CD4-positive, alpha-beta T cell treated with Interleukin-15 for 4 hours (primary cell): ENCODE measurements at places on chromosomes 1 and 21.

GRCh38 chr1:101363891-101364318, 127.1 kb downstream of the S1PR1 start:
- no peak for DNase-seq

DNA sequence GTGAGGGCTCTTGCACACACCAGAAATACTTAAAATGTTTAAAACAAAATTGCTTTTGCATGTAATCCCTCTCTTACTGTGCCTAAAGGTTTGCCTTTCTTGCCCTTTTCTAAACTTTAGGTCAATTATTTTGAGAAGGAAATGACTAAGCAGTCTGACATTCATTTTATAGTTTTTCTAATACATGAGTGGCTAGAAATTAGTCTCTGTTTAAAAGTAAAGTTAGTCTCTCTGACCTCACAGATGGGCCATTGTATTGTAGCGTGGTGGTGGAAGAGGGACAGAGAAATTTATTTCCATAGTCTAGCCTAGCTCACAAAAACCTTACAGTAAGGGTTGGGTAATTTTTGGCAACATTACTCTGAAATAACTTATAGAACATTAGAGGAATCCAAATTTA, 3.6 kb upstream of the COL11A1 start:
- no peak for DNase-seq

DNA sequence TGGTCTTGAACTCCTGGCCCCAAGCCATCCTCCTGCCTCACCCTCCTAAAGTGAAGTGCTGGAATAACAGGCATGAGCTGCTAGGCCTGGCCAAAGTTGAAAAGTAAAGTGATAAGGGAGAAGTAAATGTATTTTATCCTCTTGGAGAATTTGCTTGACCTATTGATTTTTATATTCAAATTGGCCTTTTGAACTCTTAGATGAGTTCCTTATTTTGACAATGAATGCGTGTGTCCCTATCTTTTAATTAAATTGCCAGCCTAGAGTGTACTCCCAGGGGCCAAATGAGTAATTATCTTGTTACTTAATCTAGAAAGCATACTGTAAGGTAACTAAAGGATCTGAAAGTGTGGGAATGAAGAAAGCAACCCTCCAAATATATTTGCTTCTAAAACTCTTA, 11.4 kb downstream of the RNF11 start:
- no peak for DNase-seq

- DNase-seq = no peak
These were observed 46.2 kb upstream of the ZC3H11B start for GRCh38 chr1:219659005-219659600.

- DNase-seq = no peak
These were observed 103.0 kb upstream of the TSPAN2 start for GRCh38 chr1:115192200-115192767.

- no peak for DNase-seq
These were observed 498.1 kb downstream of the LMO4 start for GRCh38 chr1:87826681-87827251.

GRCh38 chr1:244654108-244655038, 1.4 kb downstream of the DESI2 start:
- DNase-seq = no peak

DNA sequence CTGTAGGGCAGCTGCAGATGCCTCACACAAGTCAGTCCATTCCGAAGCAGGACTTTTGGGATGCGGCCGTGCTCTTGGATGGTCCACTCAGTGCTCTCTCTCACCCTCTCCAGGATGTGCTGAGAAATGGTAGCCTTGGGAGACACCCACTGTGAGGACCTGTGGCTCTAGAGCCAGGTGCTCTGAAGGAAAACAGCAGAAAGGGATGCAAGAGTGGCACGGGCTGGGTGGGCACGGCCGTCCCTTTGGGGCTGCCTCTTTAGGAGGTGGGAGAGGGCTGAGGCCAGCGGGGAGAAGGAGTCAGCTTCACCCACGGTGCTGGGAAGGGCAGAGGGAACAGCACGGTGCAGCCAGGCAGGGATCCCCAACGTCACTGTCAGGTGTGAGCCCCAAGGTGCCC, 106.1 kb downstream of the RIPK4 start:
- DNase-seq = no peak

DNA sequence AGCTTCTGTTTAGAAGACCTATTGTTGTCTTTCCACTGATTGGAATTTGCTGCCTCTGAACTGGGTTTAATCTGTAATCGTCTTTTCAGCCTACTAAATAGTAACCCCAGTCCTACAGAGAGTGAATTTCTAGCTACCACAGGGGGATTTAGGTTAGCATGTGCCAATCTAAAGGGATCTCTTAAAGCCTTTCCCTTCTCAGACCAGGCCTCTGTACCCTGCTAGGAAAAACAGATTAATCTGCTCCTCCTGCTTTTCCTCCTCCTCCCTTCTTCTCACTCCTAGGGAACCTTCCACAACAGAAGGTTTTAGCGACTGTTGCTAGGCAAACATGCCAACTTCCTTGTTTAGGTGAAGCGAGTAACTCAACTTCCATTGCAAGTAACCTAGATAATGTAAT, 1.3 kb upstream of the RC3H1 start:
- no peak for DNase-seq

GRCh38 chr1:79122521-79122920, 116.0 kb upstream of the ADGRL4 start:
- DNase-seq = no peak

DNA sequence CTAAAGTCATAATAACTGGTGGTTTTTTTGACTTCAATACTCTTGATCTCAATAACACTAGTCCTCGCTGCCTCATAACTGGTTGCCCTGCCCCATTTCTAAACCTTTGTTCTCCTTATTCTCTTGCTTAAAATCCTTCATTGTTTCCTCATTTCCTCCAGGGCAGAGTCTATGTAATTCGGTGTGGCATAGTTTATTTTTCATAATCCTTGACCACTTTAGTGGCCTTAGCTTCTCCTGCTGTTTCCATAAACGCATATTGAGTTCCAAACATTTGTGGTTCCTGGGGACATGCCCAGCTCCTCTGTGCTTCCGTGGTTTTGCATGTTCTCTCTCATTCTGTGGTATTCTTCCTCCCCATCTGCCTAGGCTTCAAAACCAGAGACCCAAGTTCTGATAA, 19.0 kb upstream of the TLCD4 start:
- DNase-seq = no peak

DNA sequence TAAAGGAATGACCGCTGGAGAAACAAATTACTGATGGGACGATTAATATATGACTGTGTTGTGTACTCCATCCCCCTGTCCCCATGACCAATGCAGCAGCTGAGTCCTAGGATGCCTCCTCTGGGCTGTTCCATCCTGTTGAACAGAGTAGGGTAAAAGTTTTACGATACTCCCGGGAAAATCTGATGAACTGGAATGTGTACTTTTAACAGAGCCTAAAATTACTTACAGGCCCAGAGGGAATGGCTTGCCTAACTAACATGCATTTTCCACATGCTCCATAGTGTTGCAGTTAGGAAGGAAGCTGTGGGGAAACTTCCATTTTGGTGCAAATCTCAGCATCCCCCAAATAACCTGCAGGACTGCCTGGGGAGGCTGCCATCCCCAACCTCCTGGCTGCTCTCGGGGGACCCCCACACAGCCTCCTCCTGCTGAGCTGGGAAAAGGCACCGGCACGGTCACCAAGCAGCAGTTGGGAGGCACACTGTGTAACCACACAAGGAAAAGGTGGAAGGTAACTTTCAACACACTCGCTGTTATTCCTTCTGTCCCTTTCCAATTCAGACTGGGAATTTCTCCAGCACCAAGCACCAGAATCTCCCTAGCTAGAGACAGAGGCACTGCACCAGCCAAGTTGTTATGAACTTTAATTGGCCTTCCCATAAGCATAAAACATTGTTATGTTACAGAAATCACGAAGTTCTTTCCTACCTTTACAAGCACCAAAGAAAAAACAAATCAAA, 97.2 kb downstream of the BCAR3 start:
- no peak for DNase-seq

GRCh38 chr1:80248886-80249285, 1242.4 kb upstream of the ADGRL4 start:
- DNase-seq = no peak

DNA sequence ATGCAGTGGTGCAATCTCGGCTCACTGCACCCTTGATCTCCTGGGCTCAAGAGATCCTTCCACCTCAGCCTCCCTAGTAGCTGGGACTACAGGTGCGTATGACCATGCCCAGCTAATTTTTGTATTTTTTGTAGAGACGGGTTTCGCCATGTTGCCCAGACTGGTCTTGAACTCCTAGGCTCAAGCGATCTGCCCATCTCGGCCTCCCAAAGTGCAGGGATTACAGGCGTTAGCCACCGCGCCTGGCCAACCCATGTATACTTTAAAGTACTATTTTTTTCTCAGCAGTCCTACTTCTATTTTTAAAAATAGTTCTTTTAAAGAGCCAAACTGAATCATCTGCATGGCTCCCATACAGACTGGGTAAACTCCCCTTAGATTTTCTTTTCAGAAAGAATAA, 3.5 kb downstream of the STK40 start:
- DNase-seq = no peak

- peak; percentile 46 for DNase-seq
These were observed 772 bp downstream of the ADAM15 start for GRCh38 chr1:155051777-155052398.

DNA sequence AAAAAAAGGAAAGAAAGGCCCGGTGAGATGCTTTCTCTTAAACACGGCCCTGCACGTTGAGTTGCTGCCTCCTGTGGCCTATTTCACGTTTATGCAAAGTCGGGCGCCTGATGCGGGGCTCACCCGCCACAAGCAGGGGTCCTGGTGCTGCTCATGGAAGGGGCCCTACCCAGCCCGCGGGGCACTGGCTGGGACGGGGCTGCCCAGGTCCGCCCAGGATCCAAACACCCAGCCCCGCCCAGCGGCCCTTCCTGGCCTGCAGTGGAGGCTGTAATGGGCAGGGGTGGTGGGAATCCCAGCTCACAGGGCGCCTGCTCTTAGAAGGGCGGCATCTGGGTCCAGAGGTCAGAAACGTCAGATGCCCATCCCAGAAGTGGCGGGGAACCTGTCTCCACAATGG, 1.6 kb downstream of the COL6A2 start:
- DNase-seq = no peak

GRCh38 chr1:40877698-40878097, 15.5 kb upstream of the CITED4 start:
- no peak for DNase-seq

DNA sequence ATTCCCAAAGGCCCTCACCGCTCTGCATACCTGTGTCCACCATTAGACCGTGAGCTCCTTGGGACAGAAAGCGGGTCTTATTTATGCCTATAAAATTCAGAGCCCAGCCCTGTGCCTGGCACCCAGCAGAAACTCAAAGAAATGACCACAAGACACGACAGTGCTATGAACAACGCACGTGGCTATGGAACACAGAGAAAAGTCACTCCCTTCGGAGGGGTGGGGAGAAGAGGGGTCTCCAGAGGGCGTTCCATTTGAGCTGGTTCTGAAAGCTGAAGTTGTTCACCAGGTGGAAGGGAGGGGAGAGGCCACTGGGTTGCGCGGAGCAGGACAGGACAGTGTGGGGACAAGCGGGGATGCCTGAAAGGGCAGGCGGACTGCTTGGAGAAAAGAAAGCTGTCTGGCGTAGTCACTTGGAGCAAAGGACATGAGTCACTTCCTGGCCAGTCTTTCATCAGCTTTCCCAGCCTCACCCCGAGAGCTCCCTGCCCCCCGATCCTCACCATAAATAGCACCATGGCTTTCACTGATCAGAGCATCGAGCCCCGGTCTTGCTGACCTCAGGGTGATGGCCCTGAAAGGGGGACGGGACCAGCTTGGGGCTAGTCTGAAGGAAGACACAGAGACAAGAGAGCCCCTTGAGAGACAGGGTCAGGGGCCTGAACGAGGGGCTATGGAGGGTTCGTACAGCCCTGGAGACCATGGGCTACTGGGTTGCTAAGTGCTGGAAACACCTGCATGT, 28.5 kb downstream of the ECE1 start:
- DNase-seq = no peak

DNA sequence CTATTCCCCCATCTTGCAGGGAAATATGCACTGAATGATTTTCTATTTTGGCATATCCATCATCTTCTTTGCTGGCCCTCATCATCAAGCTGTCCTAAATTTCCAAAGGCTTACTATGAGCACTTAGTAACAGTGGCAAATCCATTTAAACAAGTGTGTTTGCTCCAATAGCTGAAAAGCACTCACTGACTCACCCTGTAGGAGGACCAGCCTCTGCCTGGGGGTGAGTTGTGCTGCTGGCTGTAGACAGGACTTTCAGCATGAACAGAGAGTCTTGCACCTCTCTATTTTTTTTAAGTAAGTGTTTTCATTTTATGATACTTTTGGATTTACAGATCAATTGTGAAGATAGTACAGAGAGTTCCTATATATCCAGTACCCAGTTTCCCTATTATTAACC, 97.3 kb downstream of the SLC35F3 start:
- no peak for DNase-seq

DNA sequence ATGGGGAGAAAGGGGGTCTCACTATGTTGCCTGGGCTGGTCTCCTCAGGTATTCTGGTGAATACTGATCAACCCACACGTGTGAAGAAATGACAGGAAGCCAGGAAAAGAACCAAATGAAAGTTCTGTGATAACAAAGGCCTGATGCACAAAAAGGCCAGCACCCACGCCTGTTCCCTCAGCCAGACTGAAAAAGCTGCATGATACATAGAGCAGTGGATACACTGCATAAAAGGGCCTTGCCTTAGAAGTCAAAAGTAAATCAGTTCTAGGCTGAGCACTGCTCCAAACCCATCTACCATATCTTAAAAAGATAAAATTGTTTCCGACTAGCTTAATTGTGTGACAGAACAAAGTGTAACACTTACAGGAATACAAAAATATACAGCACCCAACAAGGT, 36.9 kb upstream of the PSMG1 start:
- no peak for DNase-seq

- DNase-seq = no peak
These were observed 2.5 kb downstream of the ATP1B1 start for GRCh38 chr1:169108863-169109560.

GRCh38 chr1:5998051-5998905, 6.1 kb upstream of the NPHP4 start:
- no peak for DNase-seq

GRCh38 chr1:9703165-9703509, 51.6 kb downstream of the PIK3CD start:
- no peak for DNase-seq

- no peak for DNase-seq
These were observed 12.4 kb downstream of the SKI start for GRCh38 chr1:2240270-2241156.

DNA sequence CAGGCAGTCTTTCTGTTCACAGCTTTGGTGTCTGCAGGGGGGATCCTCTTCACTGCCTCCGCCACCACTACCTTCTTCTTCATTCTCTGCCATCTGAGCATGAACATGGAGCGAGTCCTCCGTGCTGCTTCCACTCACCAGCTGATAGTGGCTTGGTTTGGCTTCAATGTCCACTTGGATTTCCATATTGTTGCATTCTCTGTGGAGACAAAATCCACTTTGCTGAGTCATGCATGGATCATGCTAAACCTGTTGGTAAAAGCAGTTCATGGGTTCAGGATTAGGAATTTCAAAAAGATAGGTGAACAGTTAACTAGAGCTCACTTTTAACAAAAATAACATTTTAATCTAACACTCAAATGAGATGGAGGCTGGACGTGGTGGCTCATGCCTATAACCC, 27.5 kb downstream of the RNF19B start:
- DNase-seq = no peak

- DNase-seq = no peak
These were observed 580 bp downstream of the DVL1 start for GRCh38 chr1:1348420-1349255.
